Esophagus squamous epithelium (tissue), 5 donors: ENCODE measurements at places on chromosomes 12 and 14. TPM values are rescaled to one million over a fixed set of nuclear protein-coding genes. Genes with fewer than 3 reads are reported as not detected.

GLS2 gene
- total RNA-seq, result 9.7 TPM

C12orf75 gene
- 56.3 TPM for total RNA-seq

ACOT6 gene
- total RNA-seq, result not detected

GRCh38 chr14:101116486-101117130, 213.1 kb upstream of the RTL1 start:
- no peak overlapping the region for H3K27ac ChIP-seq
- peaks cover 9% of the 10 kb centered on the region for H3K27me3 ChIP-seq

DNA sequence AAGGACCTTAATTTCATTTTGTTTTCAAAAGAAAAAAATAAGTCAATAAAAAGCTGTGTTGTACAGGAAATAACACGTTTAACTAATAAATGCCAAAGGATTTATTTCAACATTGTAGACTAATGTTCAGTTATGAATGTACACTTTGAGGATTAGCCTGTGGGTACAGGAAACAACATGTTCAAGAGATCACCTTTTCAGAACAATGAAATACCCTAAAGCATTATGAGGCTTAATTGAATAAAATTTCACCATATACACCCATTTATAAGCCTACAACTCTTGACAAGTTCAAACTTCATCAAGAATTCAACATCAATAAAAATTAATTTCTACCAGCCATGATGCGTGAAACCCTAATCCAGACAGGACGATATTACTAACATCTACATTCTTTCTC, 56.6 kb upstream of the SLC6A15 start:
- H3K27ac ChIP-seq, result no peak overlapping the region
- no peaks in the 10 kb centered on the region for H3K4me1 ChIP-seq
- H3K27me3 ChIP-seq, result peaks cover 4% of the 10 kb centered on the region
- no peaks in the 10 kb centered on the region for H3K36me3 ChIP-seq
- DNase-seq, result no peak

OTX2 gene
- total RNA-seq, result not detected

DNA sequence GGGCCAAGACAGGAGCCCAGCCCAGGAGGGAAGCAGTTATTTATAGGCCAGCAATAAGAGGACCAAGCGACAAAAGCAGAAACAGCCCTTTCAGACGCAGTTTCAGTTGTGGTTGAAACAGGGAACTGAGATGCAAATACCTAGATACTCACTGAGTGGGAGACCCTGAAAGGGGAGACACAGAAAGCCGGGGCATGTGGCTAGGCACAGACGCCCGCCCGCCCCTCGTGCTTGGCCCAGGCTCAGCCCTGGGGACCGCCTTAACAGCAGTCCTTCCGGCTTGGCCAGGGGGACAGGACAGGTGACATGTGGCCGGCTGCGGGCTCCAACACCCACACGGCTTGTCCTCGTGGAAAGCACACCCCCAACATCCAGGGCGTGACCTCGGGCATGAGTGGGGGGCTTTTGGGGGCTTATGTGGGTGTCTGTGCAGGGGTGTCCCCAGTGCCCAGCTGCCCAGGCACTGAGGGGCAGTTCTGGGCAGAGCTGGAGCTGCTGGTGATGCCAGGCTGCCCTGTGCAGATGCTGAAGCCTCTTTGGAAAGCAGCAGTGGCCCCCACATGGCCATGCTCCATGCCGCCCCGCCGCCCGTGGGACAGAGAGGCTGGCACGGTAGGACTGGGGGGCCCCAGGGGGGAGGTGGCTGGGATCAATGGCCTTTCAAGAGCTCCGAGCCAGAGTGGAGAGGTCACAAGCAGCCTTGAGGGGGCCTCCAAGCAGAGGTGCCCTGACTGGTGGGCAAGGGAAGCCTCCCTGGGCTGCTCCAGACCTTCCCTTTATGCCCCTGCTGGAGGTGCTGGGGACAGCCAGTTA, 2.1 kb downstream of the PLD4 start:
- no peak for DNase-seq
- H3K36me3 ChIP-seq, result no peaks in the 10 kb centered on the region
- H3K4me1 ChIP-seq, result no peaks in the 10 kb centered on the region
- no peak overlapping the region for H3K27ac ChIP-seq
- no peaks in the 10 kb centered on the region for H3K27me3 ChIP-seq

CPM gene
- total RNA-seq, result 12.9 TPM

TESPA1 gene
- total RNA-seq, result 0.31 TPM

ACSM4 gene
- not detected for total RNA-seq

- H3K36me3 ChIP-seq, result peaks cover 4% of the 10 kb centered on the region
- peaks cover 97% of the 10 kb centered on the region for H3K4me1 ChIP-seq
- no peaks in the 10 kb centered on the region for H3K27me3 ChIP-seq
- H3K4me3 ChIP-seq, result peak overlapping the region; percentile 87
- H3K27ac ChIP-seq, result peak overlapping the region; percentile 100
- no peak for DNase-seq
Observed at GRCh38 chr12:57130941-57131340, 2.7 kb downstream of the LRP1 start.

DNA sequence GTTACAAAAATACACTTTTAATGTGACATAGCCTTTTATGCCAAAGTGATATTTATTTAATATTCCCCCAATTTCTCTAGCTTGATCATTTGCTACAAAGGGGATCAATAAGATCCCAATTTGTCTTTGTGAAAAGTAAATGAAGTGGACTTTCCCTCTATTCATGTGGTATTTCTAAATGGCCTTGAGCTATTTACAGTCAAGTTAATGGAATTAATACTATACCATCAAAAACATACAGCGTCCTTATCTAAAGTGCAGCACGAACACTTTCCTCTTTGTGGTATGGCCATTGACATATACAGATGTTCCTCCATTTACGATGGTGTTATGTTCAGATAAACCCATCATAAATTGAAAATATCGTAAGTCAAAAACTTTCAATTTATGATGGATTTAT, 23.2 kb downstream of the CFL2 start:
- no peak overlapping the region for H3K4me3 ChIP-seq
- no peak for DNase-seq
- no peak overlapping the region for H3K27ac ChIP-seq
- H3K4me1 ChIP-seq, result no peaks in the 10 kb centered on the region
- no peaks in the 10 kb centered on the region for H3K36me3 ChIP-seq
- no peaks in the 10 kb centered on the region for H3K27me3 ChIP-seq
